NCI-H460 (cell line): ENCODE measurements at places on chromosomes 12 and 14. TPM values are rescaled to one million over a fixed set of nuclear protein-coding genes. Genes with fewer than 3 reads are reported as not detected.
A peak's percentile ranks its signal among the peaks of the same experiment; 100 is the strongest.

GRCh38 chr12:69886109-69886508 is 61.1 kb downstream of the MYRFL start:
- no peak for DNase-seq

- no peak for DNase-seq
These were observed 3.1 kb downstream of the C14orf39 start for GRCh38 chr14:60482743-60483142.

- DNase-seq, result no peak
These were observed 291.3 kb downstream of the ETNK1 start for GRCh38 chr12:22916241-22916640.

DNA sequence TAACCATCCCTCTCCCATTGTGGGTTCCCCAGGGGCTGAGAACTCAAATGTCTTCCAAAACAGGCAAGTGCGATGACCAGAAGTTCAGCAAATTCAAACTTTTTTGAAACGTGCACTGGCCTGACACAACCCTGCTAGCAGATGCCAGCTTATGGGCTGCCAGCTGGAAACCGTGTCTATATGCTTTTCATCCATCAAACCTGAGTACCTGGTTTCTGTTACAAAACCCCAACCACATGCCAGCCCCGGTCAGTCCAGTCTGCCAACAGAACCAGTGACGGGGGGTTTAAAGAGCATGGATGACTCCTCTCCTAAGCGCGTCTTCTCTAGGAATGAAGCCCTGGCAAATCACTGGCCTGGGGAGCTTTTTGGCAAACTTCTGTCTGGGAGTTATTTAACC is 189.7 kb downstream of the TTC7B start:
- no peak for DNase-seq

Gene INSM2
- total RNA-seq, result not detected in 2 replicates

Gene ARL1
- 86.9 and 90.1 TPM in 2 replicates for total RNA-seq

- DNase-seq, result peak; percentile 73
These were observed 29.6 kb upstream of the NTN4 start for GRCh38 chr12:95820096-95820703.

DNA sequence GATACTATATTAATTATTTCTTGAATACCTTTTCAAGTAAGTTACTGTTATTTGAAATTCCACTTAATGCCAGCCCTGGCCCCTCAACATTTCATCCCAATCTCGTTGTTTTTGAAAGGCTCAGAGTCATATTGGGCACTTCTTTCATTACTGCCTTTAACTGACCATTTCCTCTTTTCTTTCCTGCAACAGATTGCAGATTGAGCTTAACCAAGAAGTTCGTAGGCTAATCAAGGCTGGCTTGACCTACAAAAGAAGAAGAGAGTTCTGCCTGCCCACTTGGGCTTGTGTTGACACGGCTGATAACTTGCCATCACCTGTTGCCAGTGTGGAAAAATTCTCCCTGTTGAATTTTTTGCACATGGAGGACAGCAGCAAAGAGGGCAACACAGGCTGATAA is 91.0 kb downstream of the FLRT2 start:
- DNase-seq, result no peak

DNA sequence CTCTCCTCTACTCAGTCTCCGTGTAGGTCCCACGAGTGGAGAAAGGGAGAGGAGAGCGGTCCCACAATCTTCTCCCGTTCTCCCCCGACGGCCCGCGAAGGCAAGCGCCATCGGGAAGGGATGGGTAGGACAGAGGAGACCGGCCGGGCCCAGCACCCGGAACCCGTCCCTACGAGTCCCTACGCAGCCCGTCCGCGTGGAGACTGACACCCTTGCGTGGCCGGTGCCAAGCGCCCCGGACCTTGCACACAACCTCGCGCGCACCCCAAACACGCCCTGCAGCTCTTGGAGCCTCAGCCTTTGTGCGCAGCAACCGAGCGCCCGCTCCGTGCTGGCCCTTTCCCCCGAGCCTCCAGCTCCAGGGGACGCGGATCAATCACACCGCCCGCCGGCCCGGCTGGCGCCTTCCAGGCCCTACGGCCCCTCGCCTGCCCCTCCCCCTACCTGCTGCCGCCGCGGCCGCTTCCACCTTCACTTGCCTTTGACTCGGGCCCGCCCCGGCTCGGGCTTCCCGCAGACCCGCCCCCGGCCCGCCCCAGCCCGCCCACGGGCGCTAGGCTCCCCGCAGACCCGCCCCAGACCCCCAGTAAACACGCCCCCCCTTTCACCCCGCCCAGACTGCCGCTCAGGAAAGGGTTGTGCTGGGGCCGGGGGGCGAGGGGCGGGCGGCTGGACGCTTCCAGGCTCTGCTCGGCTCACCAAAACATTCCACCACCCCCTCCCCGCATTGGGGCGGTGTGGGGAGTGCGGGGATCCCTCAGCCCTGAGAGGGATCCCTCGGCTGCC is at the start of gene NDRG2:
Gene NDRG2, minus strand, starts transcription at position 477 of the 786 bp plus-strand sequence. CDS start 1,746 bp downstream, outside the sequence.
- DNase-seq, result peak; percentile 31

DNA sequence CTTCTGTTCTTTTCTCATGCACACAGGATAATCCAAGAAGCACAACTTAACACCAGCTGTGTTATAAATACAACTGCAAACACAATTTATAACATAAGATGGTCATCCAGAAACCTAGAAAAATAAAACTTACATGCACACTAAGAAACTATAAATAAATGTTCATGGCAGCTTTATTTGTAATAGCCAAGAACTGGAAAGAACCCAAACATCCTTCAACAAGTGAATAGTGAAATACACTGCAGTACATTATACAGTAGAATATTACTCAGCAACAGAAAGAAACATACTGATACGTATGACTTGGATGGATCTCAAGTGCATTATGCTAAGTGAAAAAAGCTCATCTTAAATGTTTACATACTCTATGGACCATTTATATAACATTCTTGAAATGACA is 132.7 kb downstream of the SPTSSA start:
- DNase-seq, result no peak

DNA sequence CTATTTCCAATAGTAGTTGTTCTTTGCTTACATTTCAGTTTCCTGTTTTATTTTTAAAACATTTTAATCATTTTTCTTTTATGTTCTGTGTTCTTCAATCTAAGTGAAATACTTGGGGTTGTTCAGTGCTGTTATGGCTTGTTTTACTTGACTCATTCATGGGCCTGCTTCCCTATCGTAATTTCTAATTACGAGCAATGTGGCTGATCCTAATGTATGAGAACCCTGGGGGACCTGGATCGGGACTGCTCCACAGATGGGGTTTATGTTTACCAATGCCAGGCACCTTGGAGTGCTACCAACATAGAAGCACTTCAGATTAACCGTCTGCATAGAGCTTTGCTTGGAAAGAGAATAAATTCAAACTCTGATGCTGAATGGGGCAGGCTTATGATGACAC is 29.8 kb downstream of the TECPR2 start:
- DNase-seq, result no peak

- no peak for DNase-seq
These were observed 249.7 kb downstream of the LRIG3 start for GRCh38 chr12:58670623-58671022.

DNA sequence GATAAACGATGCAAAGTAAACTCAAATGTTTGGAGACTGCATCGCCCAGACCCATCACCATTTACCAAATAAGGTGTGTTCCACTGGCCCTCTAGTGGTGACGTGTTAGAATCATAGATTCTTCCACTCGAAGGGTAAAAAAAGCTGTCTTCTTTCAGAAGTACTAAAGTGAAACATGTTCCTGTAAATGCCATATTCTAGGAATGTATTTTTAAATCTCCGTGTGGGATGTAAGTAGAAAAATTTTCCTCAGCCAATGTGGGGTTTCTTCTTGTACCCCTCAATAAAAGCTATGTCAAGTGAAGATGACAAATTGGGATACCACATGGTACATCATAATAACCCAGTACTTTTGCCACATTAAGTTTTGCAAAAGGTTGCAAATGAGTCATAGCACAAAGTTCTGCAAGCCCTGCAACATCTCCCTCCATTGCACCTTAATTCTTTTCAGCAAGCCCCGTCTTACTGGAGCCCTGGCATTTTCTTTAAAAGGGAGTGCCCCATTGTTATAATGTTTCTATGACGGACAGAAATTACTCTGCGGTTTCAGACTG is 100.8 kb downstream of the CCER1 start:
- DNase-seq, result peak; percentile 33

- DNase-seq, result peak; percentile 75
These were observed 13.4 kb upstream of the FRMD6 start for GRCh38 chr14:51638071-51638944.

DNA sequence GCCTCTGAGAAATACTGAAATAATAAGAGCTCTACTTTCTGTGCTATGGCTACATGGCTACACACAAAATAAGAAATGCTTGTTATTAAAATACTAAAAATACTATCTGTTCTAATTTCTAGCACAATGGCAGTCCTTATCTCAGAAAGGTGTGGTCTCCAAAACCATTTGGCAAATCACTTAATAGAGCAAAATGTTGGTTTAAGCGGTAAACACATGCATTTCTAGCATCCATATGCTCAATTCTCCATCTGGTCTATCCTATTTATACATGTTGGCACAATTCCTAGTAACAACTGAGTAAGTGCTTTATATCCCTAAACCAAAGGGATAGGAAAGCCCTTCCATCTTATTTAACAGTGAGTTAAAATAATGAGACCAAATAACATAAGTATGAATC is 107.0 kb downstream of the PAPLN start:
- no peak for DNase-seq

GRCh38 chr12:55728186-55728938 is 447 bp downstream of the CD63 start:
- peak; percentile 36 for DNase-seq

DNA sequence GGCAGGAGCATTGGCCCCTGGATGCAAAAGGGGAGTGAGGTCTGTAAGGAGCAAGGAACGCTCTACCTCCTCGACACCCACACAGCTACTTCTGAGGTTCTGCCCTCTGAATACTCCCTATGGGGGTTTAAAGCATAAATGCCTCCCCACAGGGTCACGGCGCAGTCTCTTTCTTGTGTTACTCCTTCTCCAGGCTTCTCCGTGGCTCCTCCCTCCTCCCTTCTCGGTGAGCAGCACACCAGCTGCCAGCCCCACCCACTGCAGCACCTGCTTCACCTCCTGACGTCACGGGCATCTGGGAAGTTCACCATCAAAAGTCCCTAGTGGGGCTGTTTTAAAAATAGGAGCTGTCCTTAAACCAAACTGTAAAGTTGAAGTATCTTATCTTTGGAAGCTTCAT is 67.3 kb downstream of the SPTB start:
- no peak for DNase-seq

GRCh38 chr14:68814238-68814538 is 21.3 kb upstream of the ZFP36L1 start:
- no peak for DNase-seq

- DNase-seq, result no peak
These were observed 30.3 kb downstream of the SCN8A start for GRCh38 chr12:51621156-51621922.

GRCh38 chr12:59861635-59862034 is 265.8 kb downstream of the SLC16A7 start:
- DNase-seq, result no peak

DNA sequence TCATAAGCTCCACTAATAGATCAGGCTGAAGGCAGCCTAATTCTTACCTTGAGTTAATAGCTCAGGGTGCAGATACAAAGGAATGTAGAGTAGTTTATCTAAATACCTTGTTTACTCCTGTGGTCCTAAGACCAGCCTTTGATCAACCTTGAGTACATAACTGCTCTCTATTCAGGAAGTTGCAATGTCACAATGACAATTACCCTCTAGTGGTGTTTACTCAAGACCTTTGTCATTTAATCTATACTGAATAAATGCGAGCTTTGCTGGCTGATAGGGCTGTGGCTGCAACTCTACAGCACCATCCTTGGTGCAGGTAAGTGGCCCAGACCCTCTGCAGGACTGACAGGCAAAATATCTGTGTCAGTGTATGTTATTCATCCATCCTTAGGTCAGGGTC is 282.7 kb downstream of the ATXN7L3B start:
- DNase-seq, result no peak

Gene ZNF268
- 22.3 and 25.9 TPM in 2 replicates for total RNA-seq

Gene PROX2
- total RNA-seq, result not detected in 2 replicates

GRCh38 chr12:125148316-125148715 is 83.1 kb downstream of the AACS start:
- DNase-seq, result no peak

DNA sequence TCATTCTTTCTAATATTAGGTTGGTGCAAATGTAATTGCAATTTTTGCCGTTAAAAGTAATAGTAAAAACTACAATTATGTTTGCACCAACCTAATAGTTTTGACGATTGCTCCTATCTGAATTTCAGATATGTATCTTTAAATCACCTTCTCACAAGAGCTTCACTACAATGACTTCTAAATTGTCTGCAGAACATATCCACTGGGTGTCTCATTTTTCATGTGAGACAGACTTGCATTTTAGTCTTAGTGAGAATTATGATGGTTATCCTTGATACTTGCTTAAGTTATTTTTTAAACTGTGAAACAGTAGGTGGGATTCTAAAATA is 84.6 kb downstream of the ITPR2 start:
- no peak for DNase-seq

Gene BIN2
- total RNA-seq, result not detected in 2 replicates

Gene CBX5
- total RNA-seq, result 41.6 and 48.5 TPM in 2 replicates

DNA sequence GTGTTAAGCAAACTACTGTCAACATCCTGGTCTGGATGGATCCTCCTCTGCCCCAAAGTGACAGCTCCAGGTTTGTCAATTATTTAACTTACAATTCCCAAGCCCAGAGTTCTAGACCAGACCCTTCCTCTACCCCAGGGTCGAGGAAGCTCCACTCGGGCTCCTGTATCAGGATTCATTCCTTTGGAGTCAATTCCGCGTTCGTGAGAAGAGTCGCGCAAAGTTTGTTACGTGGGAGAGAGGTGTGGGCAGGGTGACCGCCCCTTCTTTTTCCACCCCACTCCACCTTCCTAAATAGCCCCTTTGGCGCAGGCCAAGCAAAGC is 479 bp downstream of the SEL1L start:
- no peak for DNase-seq

DNA sequence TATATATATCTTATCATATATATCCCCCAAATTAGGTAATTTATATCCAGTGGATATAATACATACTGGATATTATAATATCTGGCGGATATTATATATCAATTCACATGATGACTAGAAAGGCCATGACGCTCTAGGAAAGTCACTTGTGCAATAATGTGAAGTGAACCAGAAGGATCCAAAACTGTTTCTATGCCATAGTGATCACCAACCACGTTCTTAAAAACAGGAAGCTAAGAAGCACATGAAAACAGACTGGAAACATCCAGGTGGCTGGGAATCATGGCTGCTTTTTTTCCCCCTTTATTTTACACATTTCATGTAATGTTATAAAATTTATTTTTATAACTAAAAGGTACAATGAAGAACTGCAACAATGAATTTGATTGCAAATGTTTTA is 1.4 kb downstream of the GUCY2C start:
- no peak for DNase-seq
